Activated CD8-positive, alpha-beta T cell treated with anti-CD3 and anti-CD28 coated beads for 36 hours (primary cell): ENCODE measurements at places on chromosomes 7 and 10. TPM values are rescaled to one million over a fixed set of nuclear protein-coding genes. Genes with fewer than 3 reads are reported as not detected.

GRCh38 chr7:371779-372545, 82.0 kb downstream of the FOXL3 start:
- H3K4me1 ChIP-seq = peaks cover 8% of the 10 kb centered on the region

Gene DYDC1
- total RNA-seq = not detected

DNA sequence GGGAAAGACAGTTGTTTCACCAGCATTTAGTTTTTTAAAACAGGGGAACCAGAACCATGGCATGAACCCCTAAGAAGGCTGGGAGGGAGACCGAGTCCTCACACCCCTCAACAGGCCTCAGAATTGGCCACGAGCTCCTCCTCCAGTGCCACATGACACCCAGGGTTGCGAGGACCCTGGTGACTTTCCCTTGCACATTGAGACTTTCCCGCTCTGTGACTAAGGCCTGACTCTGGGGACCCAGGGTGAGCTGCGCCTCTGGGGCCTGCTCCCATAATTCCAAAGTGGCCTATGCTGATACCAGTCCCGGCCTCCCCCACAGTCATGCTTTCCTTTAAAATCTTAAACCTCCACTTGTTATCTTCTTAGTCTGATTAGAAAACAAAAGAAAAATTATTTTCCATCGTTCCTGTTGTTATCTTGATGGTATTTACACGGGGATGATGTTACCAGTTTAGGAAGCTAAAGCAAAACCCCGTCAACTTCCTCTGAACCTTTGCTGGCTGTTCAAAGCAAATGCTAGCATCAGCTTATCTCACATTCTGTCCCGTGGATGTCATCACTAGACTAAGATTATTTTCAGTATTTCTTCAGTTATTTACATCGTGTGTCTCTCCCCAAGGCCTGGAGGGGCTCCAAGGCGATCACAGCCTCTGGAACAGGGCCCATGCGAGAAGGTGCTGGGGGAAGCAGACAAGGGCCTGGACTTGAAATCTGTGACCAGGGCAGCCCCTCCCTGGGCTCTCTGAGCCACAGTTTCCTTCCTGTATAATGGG, 42.1 kb downstream of the FAM53B start:
- DNase-seq = peak; percentile 58
- no peaks in the 10 kb centered on the region for H3K27me3 ChIP-seq
- H3K4me1 ChIP-seq = peaks cover 93% of the 10 kb centered on the region
- no peak overlapping the region for H3K4me3 ChIP-seq

- H3K36me3 ChIP-seq = no peaks in the 10 kb centered on the region
- H3K27ac ChIP-seq = peak overlapping the region; percentile 96
- H3K4me1 ChIP-seq = peaks cover 65% of the 10 kb centered on the region
- no peaks in the 10 kb centered on the region for H3K27me3 ChIP-seq
Measured at GRCh38 chr10:71713135-71714030, 6.2 kb downstream of the C10orf105 start.
